ENCODE measurements at places on chromosomes 1 and 21.

DNA sequence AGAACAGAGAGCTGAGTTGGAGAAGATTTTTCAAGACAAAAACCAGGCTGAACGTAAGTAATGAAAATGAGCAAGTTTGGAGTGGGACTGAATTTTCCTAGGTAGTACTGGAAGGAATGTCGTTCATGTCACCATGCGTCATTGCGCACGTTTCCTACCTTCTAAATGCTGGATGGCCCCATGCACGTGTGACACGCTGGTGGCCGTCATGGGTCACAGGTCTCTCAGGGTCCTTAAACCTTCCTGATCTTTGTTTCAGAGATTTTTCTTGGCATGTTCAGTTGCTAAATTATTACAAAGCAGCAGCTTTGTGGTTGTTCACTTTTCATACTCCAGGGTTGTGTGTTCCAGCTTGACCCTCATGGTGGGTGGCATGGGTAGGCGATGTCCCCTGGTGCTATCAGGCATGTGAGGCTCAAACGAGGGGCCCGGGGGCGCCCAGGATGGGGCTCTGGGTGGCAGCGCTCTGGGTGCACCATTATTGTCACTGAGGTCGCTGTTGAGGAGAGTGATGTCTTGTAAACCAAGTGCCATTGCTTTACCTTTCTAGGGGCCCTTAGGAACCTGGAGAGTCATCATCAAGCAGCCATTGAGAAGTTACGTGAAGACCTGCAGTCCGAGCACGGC is 25.3 kb downstream of the PCNT start:
- DNase-seq: no peak

DNA sequence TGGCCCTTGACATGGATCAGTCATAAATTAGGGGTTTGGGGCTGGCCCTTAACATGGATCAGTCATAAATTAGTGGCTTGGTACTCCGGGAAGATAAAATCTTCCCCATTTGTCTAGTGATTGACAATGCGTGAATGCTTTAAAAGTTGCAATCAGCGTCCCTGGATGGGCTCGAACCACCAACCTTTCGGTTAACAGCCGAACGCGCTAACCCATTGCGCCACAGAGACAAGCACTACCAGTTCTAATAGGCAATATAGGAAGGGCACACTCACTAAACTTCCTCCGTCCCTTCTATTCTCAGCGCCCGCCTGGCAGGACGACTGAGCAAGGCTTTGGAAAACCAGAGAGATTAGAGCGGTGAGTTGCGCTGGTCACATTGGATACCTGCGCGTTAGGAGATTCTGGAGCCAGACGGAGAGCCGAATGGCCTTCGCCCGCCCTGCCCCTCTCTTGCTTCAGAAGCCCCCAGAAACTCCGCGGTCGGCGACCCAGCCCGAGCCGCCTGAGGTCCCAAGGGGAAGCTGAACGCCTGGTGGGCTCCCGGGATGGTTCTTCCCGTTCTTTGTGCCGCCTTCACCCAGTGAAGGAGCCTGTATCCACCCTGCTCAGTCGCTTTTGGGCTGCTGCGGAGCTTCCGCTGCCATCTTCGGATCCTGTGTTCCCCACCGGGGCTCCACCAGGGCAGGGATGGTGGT is 235.9 kb downstream of the FAM72C start:
- DNase-seq: no peak

- no peak for DNase-seq
Observed at GRCh38 chr21:15688809-15689208, 41.0 kb upstream of the USP25 start.

DNA sequence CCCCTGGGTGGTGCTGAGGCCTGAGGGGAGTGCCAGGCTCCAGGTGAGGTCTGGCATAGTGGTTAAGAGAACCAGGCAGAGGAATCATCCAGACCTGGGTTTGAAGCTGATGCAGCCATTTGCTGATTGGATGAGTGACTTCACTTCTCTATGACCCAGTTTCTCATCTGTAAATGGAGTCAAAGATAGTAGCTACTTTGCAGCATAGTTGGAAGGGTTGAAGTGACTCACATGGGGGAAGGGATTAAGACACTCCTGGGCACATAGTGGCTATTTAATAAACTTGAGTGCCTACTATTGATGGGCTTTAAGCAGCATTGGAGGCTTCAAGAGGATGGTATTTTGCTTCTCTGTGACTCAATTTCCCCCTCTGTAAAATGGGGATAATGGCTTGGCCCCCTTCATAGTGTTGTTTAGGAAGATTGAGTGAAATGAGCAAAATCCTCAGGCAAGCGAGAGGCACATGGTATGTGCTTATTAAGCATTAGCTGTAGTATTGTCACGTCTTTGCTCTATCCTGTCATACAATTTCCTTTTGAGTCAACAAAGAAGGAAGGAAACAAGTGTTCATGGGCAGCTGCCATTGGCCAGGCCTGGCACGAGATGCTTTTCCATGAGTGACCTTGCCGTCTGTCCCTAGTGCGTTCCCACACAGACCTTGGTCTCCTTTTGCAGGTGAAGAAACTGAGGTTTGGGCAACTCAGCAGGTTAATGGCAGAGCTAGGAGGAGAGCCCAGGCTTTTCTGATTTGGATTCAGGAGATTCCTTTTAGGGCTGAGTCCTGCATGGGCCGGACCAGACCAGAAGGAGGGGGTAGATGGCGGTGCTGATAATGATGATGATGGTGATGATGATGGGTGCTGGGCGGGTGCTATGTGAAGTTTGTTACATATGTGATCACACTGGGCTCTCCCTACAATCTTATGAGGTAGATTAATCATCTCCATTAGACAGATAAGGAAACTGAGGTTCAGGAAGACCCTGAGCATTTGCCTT is 131.1 kb upstream of the WNT4 start:
- no peak for DNase-seq

DNA sequence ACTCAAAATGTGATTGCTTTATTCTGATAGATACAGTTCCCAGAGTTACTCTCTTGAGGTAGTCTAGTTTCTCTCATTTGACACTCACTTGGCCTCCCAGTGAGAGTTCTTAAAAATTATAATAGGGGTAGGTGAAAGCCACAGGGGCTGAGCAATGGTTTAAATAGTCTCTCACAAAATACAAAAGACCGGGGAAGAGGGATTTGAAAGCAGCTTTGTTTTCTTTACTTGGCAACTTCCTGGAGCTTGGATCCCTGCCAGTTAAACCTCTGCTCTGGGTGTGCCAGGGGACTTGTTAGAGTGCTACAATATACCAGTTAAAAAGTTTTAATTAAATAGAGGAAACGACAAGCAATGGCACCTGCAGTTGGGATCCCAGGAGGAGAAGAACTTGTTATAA is 31.7 kb downstream of the OR13G1 start:
- DNase-seq: no peak

GRCh38 chr21:35227786-35228185 is 178.7 kb upstream of the RUNX1 start:
- DNase-seq: peak; percentile 32

DNA sequence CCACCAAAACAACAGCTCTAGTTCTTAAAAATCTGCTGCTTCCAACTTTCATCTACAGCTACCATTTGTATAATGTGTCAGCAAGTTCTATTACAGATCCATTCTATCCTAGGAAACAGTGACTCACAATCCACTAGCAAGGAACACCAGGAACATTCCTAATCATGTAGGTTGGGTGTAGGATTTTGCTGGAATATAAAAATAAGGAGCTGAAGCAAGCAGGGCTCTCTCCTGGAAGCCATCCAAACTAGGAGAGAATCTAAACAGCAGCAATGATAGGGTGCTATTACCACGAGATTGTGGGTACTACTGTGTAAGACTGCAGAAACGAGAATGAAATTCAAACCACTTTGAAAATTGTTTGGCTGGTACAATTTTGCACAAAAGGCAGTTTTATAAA is 135.0 kb downstream of the PTPN14 start:
- no peak for DNase-seq

GRCh38 chr1:200153277-200154055 is 126.0 kb downstream of the NR5A2 start:
- DNase-seq: no peak

DNA sequence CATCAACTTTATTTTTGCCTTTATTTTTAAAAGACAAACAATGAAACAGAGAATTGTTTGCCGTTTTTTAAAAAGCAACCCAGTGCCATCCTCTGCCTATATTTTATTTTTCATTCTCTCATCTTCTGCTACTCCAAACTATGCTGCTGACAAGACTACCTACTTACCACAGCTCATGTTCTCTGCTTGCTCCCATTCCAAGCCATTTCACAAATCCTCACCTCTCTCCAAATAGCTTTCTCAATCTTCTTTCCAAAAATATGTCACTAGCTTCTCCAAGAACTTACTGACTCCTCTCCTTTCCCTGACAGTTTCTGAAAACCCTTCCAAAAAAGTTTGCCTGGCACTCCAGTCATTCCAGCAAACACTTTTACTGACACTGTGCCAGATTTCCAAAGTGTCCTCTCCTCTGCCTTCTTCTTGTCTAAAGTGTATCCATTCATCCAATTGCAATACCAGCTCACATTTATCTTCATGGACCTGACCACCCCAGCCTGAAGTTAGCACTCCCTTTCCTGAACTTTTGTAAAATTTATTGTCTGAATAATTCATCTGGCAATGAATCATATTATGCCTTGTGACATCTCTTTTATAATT is 766.5 kb upstream of the B3GALT2 start:
- DNase-seq: no peak

GRCh38 chr21:46160907-46161632 is 5.7 kb upstream of the FTCD start:
- DNase-seq: no peak

GRCh38 chr1:50080904-50081586 is 27.7 kb upstream of the ELAVL4 start:
- peak; percentile 48 for DNase-seq

- no peak for DNase-seq
Observed at GRCh38 chr1:183443466-183443865, 25.3 kb upstream of the NMNAT2 start.

GRCh38 chr1:51622455-51622913 is 5.6 kb downstream of the OSBPL9 start:
- DNase-seq: peak; percentile 9

GRCh38 chr1:14494911-14495310 is 103.6 kb upstream of the KAZN start:
- DNase-seq: no peak

DNA sequence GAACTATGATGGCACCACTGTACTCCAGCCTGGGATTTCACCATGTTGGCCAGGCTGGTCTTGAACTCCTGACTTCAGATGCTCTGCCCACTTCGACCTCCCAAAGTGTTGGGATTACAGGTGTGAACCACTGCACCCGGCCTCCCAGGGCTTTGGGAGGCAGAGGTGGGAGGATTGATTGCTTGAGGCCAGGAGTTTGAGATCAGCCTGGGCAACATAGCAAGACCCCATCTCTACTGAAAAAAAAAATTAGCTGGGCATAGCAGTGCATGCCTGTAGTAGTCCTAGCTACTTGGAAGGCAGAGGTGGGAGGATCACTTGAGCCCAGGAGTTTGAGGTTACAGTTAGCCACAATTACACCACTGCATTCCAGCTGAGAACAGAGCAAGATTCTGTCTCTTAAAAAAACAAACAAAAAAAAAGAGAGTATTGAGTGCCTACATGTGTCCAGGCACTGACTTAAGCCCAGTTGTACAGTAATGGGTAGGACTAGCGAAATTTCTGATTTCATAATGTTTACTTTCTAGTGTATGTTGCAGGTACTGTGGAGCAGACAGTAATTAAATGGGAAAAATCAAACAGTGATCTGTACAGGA is 4.2 kb downstream of the MANEAL start:
- DNase-seq: no peak

DNA sequence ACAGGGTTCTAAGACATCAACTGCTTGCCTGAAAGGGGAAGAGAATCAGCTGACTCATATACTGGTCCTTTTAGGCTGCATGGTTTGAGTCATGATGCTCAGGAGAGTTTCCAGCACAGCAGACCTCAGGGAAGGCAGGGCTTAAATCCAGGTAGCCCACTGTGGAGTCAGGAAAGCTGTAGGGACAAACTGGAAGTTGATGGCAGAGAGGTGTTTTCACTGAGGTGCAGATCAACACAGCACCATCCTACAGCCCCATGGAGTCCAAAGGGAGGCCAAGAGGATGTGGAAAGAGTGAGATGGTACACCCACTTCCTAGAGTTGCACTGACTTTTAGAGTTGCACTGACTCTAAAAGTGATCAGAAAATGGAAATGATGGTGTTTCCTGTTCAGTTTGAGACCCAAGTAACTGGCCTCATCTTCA is 252.4 kb upstream of the DUSP10 start:
- DNase-seq: no peak

DNA sequence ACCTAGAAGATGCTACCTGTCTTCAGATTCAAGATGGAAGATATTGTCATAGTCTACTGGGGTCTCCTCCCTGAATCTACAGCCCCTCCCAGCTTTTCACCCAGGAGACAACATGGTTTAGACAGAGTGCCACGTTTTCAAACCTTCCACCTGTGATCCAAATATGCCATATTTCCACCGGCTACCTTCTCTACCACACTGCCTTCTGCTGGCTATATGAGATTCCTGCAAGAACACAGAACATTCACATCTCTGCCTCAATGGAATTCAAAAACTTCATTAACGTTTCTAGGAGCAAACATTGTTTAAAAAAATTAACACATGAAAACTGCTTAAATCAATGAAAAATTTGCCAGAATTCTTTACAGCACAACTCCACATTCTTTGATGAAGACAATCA is 12.9 kb upstream of the LELP1 start:
- no peak for DNase-seq

DNA sequence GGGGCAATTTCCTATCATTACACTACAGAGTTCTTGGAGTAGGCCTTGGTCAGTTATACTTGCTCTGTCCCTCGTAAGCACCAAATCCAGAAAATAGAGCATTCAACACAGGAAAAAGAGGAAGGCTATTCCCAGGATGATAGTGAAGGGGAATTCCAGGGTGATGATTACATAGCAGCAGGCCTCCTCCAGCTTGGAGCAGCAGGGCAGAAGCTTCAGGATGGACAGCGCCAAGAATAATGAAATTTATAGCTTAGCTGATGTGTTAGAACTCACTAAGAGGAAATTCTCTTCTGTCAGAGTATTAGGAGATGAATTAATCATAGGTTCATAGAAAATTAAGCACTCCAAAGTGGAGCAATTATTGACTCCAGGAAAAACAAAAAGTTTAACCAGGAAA is 10.8 kb upstream of the SMAP2 start:
- DNase-seq: no peak

GRCh38 chr1:54585181-54586066 is 37.4 kb downstream of the ACOT11 start:
- DNase-seq: no peak

- DNase-seq: no peak
Observed at GRCh38 chr1:187261637-187262036, 432.9 kb downstream of the PLA2G4A start.

Measured in NCI-H1092 (cell line).